ENCODE measurements at places on chromosomes 6 and 20.

- DNase-seq: peak; percentile 28
Observed at GRCh38 chr6:141488488-141488887, 644.2 kb upstream of the GJE1 start.

DNA sequence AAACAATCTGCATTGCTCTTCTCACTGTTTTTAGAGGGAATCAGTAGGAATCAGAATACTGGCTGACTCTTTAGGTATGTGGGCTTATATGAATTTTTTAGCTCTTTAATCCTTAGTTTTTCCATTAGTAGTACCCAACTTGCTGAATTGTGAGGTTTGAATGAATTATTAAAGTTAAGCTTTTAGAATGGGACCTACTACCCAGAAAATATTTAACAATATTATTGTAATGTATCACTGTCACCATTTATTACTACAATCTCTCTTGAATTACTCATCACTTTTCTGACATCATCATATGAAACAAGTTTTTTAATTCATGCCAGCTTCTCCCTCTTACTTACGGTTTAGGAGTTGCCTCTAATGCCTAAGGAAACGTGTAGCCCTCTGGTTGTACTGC, 212.7 kb downstream of the BCKDHB start:
- DNase-seq: peak; percentile 33

- no peak for DNase-seq
Observed at GRCh38 chr6:30329331-30329730, 2.6 kb downstream of the TRIM39 start.

- DNase-seq: no peak
Observed at GRCh38 chr6:34418367-34418766, 7.5 kb downstream of the RPS10 start.

DNA sequence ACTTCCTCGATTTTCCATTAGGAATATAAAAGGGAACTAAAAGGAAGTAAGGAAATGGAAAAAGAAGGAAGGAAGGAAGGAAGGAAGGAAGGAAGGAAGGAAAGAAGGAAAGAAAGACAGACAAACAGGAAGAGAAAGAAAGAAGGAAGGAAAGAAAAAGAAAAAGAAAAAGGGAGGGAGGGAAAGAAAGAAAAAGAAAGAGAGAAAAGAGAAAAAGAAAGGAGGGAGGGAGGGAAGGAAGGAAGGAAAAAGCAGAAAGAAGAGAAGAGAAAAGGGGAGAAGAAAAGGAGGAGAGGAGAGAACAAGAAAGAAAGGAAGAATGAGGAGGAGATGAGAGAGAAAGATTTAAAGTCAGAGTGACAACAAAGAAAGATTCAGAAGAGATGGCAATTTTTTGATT, 724.5 kb downstream of the GRIK2 start:
- DNase-seq: no peak

DNA sequence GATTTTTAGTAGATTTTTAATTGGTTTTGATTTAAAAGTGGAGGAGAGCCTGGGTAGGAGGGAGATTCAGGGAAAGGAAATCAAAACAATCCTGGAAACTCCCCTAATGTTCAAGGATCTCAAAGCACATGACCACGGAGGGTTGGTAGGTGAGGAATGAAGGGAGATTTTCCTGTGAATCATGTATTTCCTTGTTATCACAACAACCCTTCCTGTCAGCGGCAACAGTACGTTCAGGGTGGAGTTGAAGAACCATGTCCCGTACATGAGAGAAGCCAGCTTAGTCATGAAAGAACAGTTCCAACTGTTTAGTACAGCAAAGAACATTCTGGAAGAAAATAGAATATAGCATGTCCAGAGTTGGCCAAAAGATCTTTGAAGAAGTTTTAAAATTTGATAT, 79.4 kb upstream of the SCAF8 start:
- peak; percentile 82 for DNase-seq

DNA sequence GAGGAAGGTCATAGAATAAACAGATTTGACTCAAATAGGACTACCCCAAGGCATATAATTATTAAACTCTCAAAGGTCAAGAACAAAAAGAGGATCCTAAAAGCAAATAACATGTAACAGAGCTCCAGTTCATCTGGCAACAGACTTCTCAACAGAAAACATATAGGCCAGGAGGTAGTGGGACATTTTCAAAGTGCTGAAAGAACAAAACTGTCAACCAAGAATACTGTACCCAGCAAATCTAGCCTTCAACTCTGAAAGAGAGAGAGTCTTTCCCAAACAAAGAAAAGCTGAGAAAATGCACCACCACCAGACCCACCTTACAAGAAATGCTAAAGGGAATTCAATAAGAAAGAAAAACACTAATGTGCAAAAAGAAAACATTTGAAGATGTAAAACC, 11.9 kb downstream of the NQO2 start:
- DNase-seq: no peak

DNA sequence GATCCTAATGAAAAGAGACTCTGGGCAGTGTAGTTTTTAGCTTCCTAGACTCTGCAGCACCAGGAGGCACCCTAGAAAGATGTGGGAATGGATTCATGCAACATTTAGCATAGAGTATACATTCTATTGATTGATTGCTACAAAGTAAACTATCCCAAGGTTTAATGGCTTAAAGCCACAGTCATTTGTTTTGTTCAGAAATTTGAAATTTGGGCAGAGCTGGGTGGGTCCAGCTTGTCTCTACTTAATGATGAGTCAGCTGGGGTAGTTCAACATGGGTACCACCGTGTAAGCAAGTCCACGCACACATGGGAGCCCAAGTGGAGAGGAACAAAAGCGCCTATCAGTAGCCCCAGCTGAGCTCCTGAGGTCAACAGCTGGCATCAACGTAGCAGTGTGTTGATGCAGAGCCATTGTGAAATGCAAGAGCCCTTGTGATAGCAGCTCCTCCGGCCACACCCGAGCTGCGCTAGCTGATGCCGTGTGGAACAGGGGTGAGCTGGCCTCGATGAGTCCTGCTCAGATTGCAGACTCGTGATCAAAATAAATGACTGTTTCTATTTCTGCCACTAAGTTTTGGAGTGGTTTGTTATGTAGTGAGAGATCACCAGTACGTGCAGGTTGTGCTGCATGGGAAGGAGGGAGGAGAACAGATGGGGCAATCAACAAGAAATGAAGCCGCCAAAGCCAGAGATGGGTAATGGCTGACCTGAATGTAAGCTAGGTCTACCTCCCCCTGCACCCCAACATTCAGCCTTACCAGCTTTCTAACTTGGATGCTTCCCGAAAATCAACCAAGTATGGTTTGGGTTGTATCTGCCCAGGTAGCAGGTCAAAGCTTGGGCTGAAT, 45.7 kb upstream of the TRAF3IP2 start:
- no peak for DNase-seq

DNA sequence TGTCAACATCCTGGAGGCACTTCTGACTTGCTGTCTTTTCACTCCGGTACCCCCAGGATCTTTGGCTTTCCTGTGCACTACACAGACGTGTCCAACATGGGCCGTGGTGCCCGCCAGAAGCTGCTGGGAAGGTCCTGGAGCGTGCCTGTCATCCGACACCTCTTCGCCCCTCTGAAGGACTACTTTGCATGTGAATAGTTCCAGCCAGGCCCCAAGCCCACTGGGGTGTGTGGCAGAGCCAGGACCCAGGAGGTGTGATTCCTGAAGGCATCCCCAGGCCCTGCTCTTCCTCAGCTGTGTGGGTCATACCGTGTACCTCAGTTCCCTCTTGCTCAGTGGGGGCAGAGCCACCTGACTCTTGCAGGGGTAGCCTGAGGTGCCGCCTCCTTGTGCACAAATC, 12.0 kb upstream of the MAPRE1 start:
- DNase-seq: no peak

DNA sequence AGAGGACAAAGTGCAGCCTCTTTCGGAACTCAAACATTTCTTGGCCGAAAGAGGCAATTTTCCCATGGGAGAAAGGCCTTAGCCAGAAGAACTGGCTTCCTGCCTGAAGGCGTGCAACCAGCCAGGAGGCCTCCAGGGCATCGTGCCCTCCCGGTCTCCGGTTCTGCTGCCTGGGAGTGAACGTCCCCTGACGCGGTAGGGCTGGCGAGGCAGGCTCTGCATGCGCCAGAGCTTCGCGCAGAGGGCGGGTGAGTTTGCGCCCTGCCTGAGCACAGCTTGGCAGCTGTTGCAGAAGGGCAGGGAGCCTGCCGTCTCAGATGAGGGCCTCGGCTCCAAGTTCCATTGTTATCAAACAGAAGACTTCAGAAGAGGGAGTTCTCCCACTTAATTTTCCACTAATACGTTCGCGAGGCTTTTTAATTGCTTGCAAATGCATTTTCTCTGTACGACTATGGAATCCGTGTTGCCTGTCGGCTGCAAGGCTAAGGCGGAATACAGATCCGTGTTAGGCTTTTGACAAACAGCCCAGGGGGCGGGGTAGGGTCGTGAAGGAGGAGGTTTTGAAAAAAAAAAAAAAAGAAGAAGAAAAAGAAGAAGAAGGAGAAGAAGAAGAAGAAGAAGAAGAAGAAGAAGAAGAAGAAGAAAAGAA, 5.5 kb upstream of the TFAP2D start:
- DNase-seq: no peak

GRCh38 chr6:38586992-38587391, 52.7 kb downstream of the BTBD9 start:
- DNase-seq: no peak

DNA sequence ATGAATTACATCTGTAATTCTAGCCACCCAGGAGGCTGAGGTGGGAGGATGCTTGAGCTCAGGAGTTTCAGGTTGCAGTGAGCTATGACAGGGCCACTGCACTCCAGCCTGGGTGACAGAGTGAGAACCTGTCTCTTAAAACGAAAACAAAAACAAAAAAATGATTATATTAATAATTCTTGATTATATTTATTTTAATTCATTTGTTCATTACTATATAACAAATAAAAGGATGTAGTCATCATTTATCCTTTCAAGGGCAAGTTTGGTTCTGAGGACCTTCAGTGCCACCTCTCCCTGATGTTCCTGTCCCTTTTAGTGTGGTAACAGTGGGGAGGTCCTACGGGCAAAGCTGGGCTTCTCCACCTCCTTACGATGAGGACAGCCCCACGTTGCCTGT, 167.1 kb upstream of the SCGN start:
- no peak for DNase-seq

- DNase-seq: no peak
Observed at GRCh38 chr6:33607126-33607783, 13.9 kb upstream of the ITPR3 start.

- DNase-seq: no peak
Observed at GRCh38 chr20:22744341-22745193, 160.2 kb upstream of the FOXA2 start.

GRCh38 chr6:33991610-33992009, 154.3 kb downstream of the GRM4 start:
- no peak for DNase-seq

- DNase-seq: peak; percentile 45
Observed at GRCh38 chr6:100719883-100720682, 161.0 kb downstream of the ASCC3 start.

GRCh38 chr6:88512951-88513350, 346.8 kb upstream of the CNR1 start:
- DNase-seq: no peak

DNA sequence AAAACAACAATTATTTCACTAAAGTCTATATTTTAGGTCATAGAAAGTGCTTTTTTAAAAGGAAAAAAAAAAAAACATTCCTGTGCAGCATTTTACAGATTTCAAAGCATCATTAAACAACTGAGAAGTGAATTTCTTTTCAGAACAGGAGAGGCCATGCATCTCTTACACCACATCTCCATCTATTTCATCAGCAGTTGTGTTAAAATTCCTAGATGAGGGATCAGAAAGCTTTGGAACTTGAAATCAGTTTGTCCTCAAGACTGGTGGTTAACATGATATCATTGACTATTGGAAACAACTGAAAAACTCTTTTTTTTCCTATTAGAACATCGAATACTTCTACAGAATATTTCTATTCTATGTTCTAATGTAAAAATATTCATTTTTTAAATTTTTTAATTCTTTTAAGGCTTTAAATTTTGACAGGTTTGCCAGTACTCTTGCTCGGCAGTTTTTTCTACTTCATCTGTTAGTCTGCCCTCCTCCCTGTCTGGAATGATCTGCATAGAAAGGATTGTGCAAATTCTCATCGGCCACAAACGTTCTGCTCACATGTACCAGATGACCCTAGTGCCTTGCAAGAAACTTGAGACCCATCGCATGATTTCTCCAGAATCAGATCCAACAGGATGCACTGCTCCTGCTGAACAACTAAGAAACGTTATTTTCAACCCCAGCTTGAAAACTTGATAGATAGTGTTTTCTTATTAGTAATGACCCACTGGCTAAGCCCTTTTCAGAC, 411.0 kb upstream of the AGPAT4 start:
- no peak for DNase-seq

DNA sequence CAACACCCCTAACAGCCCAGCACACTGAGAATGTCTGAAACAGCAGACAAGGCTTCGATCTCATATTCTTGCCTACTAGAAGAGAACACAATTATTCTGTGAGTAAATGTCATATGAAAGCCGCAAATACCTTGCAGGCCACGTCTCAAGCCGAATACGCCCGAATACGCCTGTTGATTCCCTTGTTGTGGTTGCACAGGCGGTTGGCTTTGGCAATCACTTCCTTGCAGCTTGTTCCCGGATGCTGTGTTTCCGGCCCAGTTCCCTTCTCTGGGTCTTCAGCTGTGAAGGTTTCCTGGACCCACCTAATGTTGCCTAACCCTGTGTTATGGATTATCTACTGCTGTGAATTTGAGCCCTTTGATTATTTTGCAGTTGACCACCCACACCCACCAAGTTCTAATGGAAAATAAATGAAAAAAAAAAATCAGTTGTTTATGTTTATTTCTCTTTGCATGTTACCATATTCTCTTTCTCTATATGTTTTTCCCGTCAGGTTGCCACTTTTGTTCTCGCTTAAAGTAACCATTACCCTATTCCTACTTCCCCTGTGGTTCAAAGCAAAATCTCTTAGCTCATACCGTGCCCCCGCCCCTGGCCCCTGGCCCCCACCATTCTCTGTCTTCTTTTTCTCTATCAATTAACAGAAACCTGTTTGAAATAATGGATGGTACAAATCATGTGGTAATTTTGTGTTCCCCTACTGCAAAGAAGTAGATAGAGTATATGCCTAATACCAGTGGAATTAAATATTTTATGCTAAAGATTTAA, 172.4 kb downstream of the ADGB start:
- DNase-seq: no peak

DNA sequence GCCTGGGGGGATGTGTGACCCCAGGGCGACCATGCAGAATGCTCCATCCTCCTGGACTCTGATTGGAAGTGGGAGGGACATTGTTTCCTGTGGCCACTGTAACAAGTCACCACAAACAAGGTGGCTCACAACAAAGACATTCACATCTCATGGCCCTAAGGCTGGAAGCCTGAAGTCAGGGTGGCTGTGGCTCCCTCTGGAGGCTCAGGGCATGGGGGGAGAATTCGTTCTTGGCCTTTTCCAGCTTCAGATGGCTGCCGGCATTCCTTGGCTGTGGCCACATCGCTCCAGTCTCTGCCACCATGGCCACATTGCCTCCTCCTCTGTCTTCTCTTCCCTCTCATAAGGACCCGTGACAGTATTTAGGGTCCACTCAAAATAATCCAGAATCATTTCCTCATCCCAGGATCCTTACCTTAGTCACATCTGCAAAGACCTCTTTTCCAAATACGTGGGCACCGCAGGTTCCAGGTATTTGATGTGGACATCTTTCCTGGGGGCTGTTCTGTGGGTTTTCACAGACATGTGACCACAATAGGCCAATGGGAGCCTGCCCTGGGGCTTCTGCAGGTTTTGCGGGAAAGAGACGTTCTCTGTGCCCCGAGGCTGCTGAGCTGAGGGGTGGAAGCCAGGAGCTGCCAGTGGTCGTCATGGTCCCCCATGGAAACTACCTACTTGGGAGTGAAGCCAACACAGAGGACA, 249.3 kb downstream of the PREX1 start:
- DNase-seq: no peak

GRCh38 chr20:18589941-18590674, 2.3 kb downstream of the DTD1 start:
- DNase-seq: no peak

GRCh38 chr20:60250251-60250650, 292.0 kb downstream of the CDH26 start:
- peak; percentile 28 for DNase-seq

Measured in EL (cell line).